ENCODE measurements at places on chromosomes 3 and 15.

GRCh38 chr3:190877925-190878324, 15.4 kb upstream of the GMNC start:
- DNase-seq, result no peak

- DNase-seq, result no peak
Measured at GRCh38 chr15:62665449-62665848, 377.1 kb upstream of the TPM1 start.

DNA sequence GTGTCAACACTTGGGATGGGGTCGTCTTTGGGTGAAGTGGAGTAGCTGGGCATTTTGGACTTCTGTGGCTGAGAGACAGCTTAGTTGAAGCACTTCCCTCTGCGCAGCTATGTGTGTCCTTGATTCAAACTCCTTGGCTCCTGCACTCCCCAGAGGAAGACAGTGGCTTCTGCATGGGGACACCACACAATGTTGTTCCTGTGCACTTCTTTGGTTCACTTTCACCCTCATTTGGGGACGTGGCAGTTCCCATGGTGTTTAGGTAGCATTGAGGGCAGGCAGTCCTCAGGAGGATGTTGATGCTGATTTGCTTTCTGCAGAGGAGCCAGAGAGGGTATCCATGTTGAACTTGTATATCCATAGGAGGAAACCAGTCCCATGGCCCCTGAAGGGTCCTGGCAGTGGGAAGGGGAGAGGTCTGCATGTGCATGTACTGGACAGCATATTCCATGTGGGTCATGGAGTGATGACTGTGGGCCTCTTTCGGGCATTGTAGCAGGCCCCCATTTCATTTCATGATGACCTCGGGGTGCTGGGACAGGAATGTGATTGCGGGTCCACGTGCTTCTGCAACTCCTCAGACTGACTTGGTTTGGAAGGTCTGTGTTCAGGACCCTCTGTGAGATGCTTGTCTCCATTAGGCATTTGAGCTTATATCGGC, 135.4 kb downstream of the SNRPN start:
- no peak for DNase-seq

- DNase-seq, result no peak
Measured at GRCh38 chr3:158725348-158726011, 6.8 kb downstream of the RARRES1 start.

DNA sequence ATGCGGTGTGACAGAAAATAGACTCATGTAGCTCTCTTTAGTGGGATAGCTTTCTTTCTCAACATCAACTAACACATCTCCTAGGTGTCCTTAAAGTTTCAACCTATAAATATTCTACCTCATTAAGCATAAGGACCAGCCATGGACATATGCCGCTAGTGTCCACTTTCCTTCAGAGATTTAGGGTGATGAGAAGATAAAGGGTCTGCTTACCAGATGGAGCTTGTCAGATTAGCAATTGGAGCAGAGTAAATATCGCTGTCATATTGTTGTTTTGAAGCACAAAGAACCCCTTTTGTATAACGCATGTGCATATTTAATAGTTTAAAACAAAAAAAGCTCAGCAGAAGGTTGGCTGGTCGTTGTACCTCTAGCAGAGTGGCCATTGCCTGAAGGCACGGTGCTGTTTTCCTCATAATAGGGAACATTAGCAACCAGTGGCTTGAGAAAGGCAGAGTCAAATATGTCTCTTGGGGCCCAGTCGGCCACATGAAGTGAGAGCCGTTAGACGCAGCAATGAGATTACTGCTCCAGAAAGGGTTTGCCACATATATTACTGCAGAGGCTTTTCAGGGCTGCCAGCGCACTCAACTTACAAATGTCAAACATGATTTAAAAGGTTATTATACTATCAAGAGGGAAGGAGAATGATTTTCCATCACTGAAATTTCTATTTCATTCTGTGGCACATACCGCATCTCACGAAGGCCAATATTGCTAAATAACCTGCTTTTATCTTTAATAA, 264.2 kb downstream of the ROBO2 start:
- no peak for DNase-seq

DNA sequence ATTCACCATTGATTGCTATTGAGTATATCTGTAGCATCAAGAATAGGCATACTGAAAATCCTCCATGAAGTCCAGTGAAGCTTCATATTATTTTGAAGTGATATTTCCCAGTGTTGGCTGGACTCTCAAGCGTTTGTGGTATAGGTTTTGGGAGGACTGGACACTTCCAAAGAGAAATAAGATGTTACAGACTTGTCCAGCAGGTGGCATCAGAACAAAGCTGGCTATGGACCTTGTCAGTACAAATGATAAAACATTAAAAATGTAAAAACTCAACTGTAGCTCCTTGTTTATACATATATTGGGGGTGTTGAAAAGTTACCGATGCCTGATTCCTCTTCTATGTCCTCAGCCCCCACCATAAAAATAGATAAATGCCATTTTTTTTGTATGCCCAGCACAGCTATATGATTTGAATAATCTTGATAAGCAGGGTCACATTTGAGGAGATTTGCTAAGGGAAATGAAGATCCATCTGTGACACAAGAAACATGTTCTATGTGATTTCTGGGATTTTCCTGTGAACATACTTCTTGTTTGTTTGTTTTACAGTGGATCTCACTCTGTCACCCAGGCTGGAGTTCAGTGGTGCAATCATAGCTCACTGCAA, 54.5 kb upstream of the GOLGA6B start:
- DNase-seq, result no peak

Measured in NCI-H2107 (cell line).